HCT116 (cell line): ENCODE measurements at places on chromosomes 3 and 15.

DNA sequence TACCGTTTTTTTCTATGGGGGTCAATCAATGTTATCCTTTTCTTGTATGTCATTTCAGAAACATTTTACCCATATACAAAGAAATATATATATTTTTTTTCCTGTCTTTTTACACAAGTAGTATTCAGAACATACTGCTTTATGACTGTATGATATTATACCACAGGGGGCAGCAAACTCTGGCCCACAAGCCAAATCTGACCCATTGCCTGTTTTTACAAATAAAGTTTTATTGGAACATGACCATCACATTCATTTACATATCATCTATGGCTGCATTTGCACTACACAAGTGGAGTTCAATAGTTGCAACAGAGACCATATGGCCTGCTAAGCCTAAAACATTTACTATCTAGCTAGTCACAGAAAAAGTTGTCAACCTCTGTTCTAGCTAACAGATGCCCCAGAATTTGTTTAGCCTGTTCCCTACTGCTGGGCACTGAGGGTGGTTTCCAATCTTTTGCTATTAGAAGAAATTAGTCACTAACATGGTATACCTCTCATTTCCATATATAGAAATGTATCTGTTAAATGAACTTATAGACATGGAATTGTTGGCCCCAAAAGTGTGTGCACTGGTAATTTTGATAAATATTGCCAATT is 57.7 kb downstream of the BFSP2 start:
- no peaks in the 10 kb centered on the region; the same call in 1 of the 2 replicates for H3K27me3 ChIP-seq
- H3K4me3 ChIP-seq = no peak overlapping the region
- peak; percentile 48 for DNase-seq
- H3K36me3 ChIP-seq = no peaks in the 10 kb centered on the region

GRCh38 chr3:52532838-52533622 is 627 bp downstream of the NT5DC2 start:
- H3K27me3 ChIP-seq = no peaks in the 10 kb centered on the region
- H3K27ac ChIP-seq = peak overlapping the region; percentile 91
- peak overlapping the region; percentile 79 for H3K4me3 ChIP-seq
- peaks cover 42% of the 10 kb centered on the region for H3K4me1 ChIP-seq
- DNase-seq = no peak

DNA sequence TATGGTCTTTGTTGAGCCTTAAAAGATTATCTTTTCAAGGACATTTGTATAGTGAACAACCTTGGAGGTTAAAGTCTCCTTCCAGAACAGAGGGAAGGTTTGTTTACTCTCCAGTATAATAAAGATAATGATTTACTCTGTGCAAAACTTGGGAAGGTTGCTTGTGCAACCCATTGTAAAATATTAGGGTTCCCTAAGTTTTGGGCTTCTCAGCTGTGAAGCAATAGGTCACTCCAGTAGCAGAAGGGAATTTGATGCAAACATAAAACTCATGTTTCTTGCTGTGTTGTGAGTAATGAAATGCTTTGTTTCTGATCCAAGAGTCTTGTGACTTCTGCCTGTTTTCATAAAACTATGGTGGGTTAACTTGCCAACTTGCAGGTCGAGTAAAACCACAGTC is 177.5 kb downstream of the SUCNR1 start:
- H3K4me3 ChIP-seq = no peak overlapping the region
- no peaks in the 10 kb centered on the region for H3K27me3 ChIP-seq
- no peak overlapping the region for H3K27ac ChIP-seq
- no peak for DNase-seq

DNA sequence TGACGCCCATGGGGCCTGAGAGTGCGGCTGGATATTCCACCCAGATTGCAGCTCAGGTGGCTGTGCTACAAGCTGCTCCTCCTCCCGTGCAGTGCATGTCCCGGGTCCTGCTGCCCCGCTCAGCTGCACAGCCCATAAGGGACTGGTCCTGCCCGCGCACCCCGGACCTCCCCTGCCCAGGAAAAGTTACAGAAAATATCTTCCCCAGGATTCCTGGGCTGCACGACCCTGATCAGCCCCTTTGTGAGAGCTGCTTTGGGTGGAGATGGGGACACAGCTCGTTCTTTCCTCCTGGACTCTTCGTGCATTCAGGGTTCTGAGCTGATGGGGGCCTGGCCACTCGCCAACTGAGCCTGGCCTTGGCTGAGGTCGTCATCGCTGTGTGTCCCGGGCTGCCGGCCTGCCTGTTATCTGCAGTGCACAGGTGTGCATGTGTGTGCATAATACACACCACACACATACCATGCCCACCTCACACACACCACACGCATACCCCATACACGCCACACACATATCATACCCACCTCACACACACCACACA is 28.8 kb downstream of the APBA2 start:
- DNase-seq = no peak
- peaks cover 5% of the 10 kb centered on the region; the same call in 1 of the 2 replicates for H3K27me3 ChIP-seq
- H3K4me1 ChIP-seq = peaks cover 6% of the 10 kb centered on the region; the same call in 1 of the 2 replicates
- H3K27ac ChIP-seq = no peak overlapping the region

DNA sequence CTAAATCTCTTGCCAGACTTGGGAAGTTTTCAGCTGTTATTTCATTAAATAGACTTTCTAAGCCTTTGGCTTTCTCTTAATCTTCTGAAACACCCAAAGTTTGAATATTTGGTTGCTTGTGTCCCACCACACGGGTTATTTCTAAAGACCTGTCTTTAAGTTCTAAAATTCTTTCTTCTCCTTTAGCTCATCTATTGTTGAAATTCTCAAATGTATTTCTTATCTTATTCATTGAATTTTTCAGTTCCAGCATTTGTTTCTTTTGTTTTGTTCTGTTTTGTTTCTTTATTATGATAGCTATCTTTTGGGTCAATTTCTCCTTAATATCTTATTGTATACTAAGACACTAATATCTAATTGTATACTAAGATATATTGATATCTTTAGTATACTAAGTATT is 97.0 kb downstream of the ARRDC4 start:
- H3K27ac ChIP-seq = no peak overlapping the region
- H3K36me3 ChIP-seq = no peaks in the 10 kb centered on the region
- no peak for DNase-seq

DNA sequence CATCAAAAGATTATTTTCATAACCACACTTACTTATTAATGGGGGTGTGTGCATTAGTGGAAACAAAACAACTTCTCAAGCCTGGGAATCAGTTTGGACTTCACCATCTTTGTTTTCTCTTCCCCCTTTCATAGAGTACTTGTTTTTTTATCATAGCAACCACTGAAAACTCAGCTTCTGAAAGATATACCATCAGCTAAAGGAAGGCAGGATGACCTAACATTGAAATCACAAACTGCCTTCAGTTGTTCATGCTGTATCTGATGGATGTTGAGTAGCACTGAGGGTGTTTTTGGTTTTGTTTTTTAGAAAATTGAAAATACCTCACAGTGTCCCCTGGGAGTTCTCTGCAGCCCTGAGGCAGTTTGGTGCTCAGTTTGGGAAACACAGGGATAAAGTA is 46.5 kb downstream of the NEK10 start:
- H3K4me1 ChIP-seq = no peaks in the 10 kb centered on the region
- H3K27me3 ChIP-seq = no peaks in the 10 kb centered on the region
- no peaks in the 10 kb centered on the region for H3K36me3 ChIP-seq
- H3K27ac ChIP-seq = no peak overlapping the region

- H3K27ac ChIP-seq = 0 out of 2 replicates have a peak overlapping the region, but pooled peaks have one; percentile 10
- no peaks in the 10 kb centered on the region for H3K27me3 ChIP-seq
- no peak overlapping the region for H3K4me3 ChIP-seq
- DNase-seq = peak; percentile 4
- H3K36me3 ChIP-seq = peaks cover 15% of the 10 kb centered on the region
Measured at GRCh38 chr3:27431116-27431515, 53.1 kb downstream of the SLC4A7 start.

GRCh38 chr15:70521576-70522322 is 241.6 kb downstream of the UACA start:
- no peak overlapping the region for H3K27ac ChIP-seq
- H3K4me1 ChIP-seq = peaks cover 11% of the 10 kb centered on the region
- H3K36me3 ChIP-seq = no peaks in the 10 kb centered on the region
- DNase-seq = no peak

GRCh38 chr3:11140030-11140712 is 14.1 kb upstream of the HRH1 start:
- peak overlapping the region; percentile 39 for H3K27ac ChIP-seq
- H3K27me3 ChIP-seq = no peaks in the 10 kb centered on the region
- DNase-seq = no peak
- H3K4me1 ChIP-seq = peaks cover 62% of the 10 kb centered on the region
- peak overlapping the region; percentile 34; the same call in 1 of the 2 replicates for H3K4me3 ChIP-seq
- no peaks in the 10 kb centered on the region for H3K36me3 ChIP-seq

DNA sequence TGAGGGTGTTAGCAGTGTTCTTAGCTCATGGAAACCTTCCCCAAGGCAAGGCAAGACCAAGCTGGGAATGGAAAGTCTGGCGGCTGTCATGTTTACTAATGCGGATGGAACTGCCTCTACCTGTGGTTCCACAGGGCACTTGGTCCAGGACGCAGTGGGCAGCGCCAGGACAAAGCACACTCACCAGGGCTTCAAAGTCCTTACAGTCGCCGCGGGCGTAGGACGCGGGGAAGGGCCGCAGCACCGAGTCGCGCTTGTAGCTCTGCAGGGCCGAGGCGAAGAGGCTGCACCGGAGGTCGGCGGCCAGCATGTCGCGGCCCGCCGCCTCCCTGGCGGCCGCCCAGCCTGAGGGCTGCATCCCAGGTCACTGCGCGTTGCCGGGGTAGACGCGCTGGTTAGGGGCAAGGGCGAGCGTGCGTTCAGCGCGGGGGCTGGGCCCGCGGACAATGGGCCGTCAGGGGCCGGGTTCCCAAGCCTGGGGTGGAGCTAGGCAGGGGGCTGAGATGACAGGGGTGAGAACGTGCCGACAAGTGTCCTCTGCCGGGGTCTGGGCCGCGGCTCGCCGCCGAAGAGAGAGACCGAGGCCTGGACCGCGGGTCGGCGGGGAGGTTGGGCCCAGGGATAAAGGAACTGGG is 497 bp downstream of the PARP16 start:
- peak overlapping the region; percentile 73 for H3K27ac ChIP-seq
- peaks cover 11% of the 10 kb centered on the region for H3K4me1 ChIP-seq
- no peaks in the 10 kb centered on the region for H3K36me3 ChIP-seq
- DNase-seq = no peak
- H3K27me3 ChIP-seq = no peaks in the 10 kb centered on the region

DNA sequence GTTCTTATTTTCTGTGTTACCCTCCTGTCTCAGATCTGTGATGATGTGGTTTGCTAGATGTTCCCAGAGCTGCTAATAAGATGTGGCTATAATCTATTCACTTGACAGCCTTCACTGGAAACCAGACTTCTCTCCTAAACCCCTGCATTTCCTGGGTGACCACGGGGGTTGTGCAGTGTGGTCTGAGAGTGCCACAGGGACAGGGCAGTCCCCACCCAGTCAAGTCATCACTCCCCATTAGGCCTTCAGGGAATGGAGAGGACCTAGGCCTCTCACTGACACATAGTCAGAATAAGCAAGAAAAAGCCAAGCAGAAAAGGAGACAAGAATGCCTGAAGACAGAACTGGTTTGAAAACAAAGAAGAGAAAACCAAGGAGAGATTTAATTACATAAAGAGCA is 58.3 kb downstream of the GJD2 start:
- no peak overlapping the region for H3K4me3 ChIP-seq
- H3K4me1 ChIP-seq = peaks cover 4% of the 10 kb centered on the region; the same call in 1 of the 2 replicates
- H3K27me3 ChIP-seq = no peaks in the 10 kb centered on the region
- no peaks in the 10 kb centered on the region for H3K36me3 ChIP-seq
- no peak for DNase-seq
- no peak overlapping the region for H3K27ac ChIP-seq

DNA sequence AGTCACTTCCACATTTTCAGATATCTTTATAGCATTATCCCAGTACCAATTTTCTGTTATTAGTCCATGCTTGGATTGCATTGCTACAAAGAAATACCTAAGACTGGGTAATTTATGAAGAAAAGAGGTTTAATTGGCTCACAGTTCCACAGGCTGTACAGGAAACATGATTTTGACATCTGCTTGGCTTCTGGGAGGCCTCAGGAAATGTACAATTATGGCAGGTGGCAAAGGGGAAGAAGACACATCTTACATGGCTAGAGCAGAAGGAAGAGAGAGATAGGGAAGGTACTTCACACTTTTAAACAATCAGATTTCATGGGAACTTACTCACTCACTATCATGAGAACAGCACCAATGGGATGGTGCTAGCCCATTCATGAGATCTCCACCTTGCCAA is 172.3 kb upstream of the GPR149 start:
- no peak overlapping the region for H3K27ac ChIP-seq
- H3K4me3 ChIP-seq = no peak overlapping the region
- no peaks in the 10 kb centered on the region for H3K27me3 ChIP-seq
- no peaks in the 10 kb centered on the region for H3K4me1 ChIP-seq

DNA sequence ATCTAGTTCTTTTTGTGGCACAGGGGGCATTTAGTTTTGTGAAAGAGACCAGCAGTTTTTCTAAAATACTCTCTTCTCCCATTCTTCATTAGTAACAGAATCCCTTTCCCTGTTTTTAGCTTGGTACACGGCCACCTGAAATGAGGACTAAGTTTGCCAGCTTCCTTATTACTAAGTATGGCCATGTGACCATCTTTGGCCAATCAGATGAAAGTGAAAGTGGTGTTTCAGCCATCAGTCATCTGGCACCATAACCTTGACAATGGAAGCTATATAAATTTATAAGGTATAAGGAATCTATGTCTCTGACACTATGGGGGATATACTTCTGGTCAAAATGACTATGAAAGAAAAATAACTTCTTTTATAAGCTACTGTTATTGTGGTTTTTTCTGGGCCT is 570.4 kb downstream of the AGBL1 start:
- no peaks in the 10 kb centered on the region for H3K4me1 ChIP-seq
- H3K4me3 ChIP-seq = no peak overlapping the region
- no peak overlapping the region for H3K27ac ChIP-seq

- no peaks in the 10 kb centered on the region for H3K27me3 ChIP-seq
- no peak overlapping the region for H3K4me3 ChIP-seq
- H3K36me3 ChIP-seq = no peaks in the 10 kb centered on the region
- DNase-seq = no peak
Measured at GRCh38 chr3:123733805-123734526, 149.1 kb upstream of the HACD2 start.

- H3K4me3 ChIP-seq = no peak overlapping the region
Measured at GRCh38 chr15:100037901-100038300, 303.9 kb downstream of the ADAMTS17 start.

GRCh38 chr3:70488816-70489215 is 176.4 kb upstream of the MDFIC2 start:
- no peak for DNase-seq
- H3K36me3 ChIP-seq = no peaks in the 10 kb centered on the region
- no peaks in the 10 kb centered on the region for H3K4me1 ChIP-seq
- H3K4me3 ChIP-seq = no peak overlapping the region

- H3K4me1 ChIP-seq = no peaks in the 10 kb centered on the region
- peaks cover 10% of the 10 kb centered on the region for H3K36me3 ChIP-seq
- DNase-seq = no peak
- no peak overlapping the region for H3K4me3 ChIP-seq
Measured at GRCh38 chr3:51630513-51630912, 40.5 kb upstream of the TEX264 start.
